ENCODE measurements at places on chromosomes 16 and 17. TPM values are rescaled to one million over a fixed set of nuclear protein-coding genes. Genes with fewer than 3 reads are reported as not detected.

Gene PRAC1
- not detected for total RNA-seq

Gene ZNF469
- 1.8 TPM for total RNA-seq

Gene CWC25
- total RNA-seq: 9.9 TPM

Gene CHST5
- total RNA-seq: not detected

Gene CRHR1
- total RNA-seq: not detected

Gene ZMYND15
- not detected for total RNA-seq

Gene KRTAP2-2
- total RNA-seq: not detected

Gene CFAP97D1
- total RNA-seq: not detected

Gene TGFB1I1
- total RNA-seq: 137 TPM

Gene CIITA
- total RNA-seq: not detected

Gene TUFM
- 204 TPM for total RNA-seq

Gene AANAT
- total RNA-seq: not detected

Gene KANSL1
- total RNA-seq: 24.1 TPM

Gene SDR42E1
- 0.35 TPM for total RNA-seq

Gene BLMH
- 20.4 TPM for total RNA-seq

Gene SHCBP1
- 27.4 TPM for total RNA-seq

Gene ENPP7
- not detected for total RNA-seq

Gene ITGAD
- total RNA-seq: not detected

Gene UBN1
- 18.6 TPM for total RNA-seq

Gene CORO7
- 13.3 TPM for total RNA-seq

Gene CDK5R1
- 0.89 TPM for total RNA-seq

Gene COTL1
- 318 TPM for total RNA-seq

Gene PDILT
- total RNA-seq: not detected

Gene KCNH4
- total RNA-seq: not detected

Gene SEC14L5
- 0.18 TPM for total RNA-seq

Gene TBC1D3C
- total RNA-seq: not detected

Gene HAPSTR1
- 44.0 TPM for total RNA-seq

Gene NOD2
- not detected for total RNA-seq

Gene CCL18
- total RNA-seq: not detected

Gene GP1BA
- not detected for total RNA-seq

Gene CMTM1
- 2.0 TPM for total RNA-seq

Gene KCNG4
- not detected for total RNA-seq

Gene PRKCA
- 20.8 TPM for total RNA-seq

Gene TMEM97
- total RNA-seq: 48.0 TPM

Gene LGALS9
- total RNA-seq: 6.9 TPM

Gene SETD1A
- total RNA-seq: 3.2 TPM

Gene ATAD5
- 1.1 TPM for total RNA-seq

Gene SLC13A2
- total RNA-seq: not detected

Gene SPPL2C
- not detected for total RNA-seq

Gene NPIPA2
- total RNA-seq: not detected

Gene PRAC2
- not detected for total RNA-seq

Gene GALR2
- 0.53 TPM for total RNA-seq

Gene TBC1D3H
- total RNA-seq: not detected

Gene TLCD1
- 10.4 TPM for total RNA-seq

Gene HOXB7
- total RNA-seq: 7.1 TPM

Gene DUSP14
- total RNA-seq: 47.0 TPM

Gene SPNS3
- not detected for total RNA-seq

Gene PYY
- total RNA-seq: not detected

Gene DNAAF8
- 2.6 TPM for total RNA-seq

Gene KRT40
- not detected for total RNA-seq

Gene CDK12
- 22.0 TPM for total RNA-seq

Gene PLA2G10
- total RNA-seq: not detected

Gene B9D1
- 49.8 TPM for total RNA-seq

Gene VASN
- total RNA-seq: 108 TPM
